Bone marrow (tissue), 2 donors: ENCODE measurements at places on chromosomes 7 and 10.

DNA sequence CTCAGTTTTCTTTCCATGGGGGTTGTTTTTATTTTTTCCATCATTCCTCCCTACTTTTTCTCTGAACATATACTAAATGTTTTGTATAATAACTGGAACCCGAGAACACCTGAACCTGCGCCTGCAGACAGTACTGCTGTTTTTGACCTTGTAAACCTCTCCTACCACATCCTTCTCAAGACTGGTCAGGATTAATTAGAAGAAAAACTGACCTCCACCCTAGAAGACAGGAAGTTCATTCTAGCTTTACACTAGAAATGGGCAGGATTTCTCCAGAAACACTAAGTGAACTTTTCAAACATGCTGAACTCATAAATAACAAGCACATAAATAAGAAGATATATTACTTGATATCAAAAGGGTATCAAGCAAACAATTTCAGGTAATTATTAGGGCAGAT lies 751 bp upstream of the HYCC1 start:
- no peak for DNase-seq

- no peak for DNase-seq
Observed at GRCh38 chr7:99794585-99795502, 10.9 kb upstream of the CYP3A4 start.

GRCh38 chr10:68249297-68249696 lies 17.4 kb upstream of the ATOH7 start:
- DNase-seq, result no peak

GRCh38 chr7:35700333-35700732 lies 5.4 kb upstream of the HERPUD2 start:
- no peak for DNase-seq

- DNase-seq, result no peak
Observed at GRCh38 chr10:48923748-48924147, 15.9 kb downstream of the LRRC18 start.

DNA sequence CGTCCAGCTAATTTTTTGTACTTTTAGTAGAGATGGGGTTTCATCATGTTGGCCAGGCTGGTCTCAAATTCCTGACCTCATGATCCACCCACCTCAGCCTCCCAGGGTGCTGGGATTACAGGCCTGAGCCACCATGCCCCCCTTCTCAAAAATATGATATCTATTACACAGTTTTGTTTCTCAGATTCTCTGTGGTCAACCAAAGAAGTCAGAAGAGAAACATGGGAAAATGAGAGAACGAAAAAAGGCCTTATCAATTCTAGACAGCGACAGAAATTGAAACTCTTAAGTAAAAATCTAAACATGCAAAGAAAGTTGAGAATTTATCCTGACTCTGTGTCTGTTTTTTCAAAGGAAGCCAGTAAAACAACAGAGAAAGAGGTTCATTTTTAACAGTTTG lies 283.8 kb upstream of the PLXDC2 start:
- DNase-seq, result no peak

- DNase-seq, result no peak
Observed at GRCh38 chr10:7054915-7055314, 355.9 kb downstream of the SFMBT2 start.

DNA sequence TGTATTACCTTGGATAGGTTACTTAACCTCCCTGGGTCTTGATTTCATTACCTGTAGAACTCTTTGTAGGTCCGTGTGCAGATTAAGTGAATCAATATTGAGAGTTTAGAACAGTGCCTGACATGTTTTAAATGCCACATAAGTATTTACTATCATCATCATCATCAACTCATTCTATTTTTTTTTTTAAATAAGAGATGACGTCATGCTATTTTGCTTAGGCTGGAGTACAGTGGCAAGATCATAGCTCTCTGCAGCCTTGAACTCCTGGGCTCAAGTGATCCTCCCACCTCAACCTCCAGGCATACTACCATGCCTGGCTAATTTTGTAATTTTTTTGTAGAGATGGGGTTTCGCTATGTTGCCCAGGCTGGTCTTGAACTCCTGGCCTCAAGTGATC lies 132.0 kb upstream of the FZD8 start:
- no peak for DNase-seq

GRCh38 chr10:131896403-131896802 lies 4.4 kb upstream of the PPP2R2D start:
- DNase-seq, result no peak
